ENCODE measurements at places on chromosomes 7 and 10.

GRCh38 chr10:83849150-83849549 lies 290.2 kb upstream of the GHITM start:
- no peak overlapping the region for H3K4me3 ChIP-seq
- H3K27me3 ChIP-seq: peaks cover 1% of the 10 kb centered on the region
- no peak for DNase-seq
- H3K27ac ChIP-seq: no peak overlapping the region

GRCh38 chr7:97064972-97065587 lies 40.4 kb upstream of the DLX5 start:
- no peaks in the 10 kb centered on the region for H3K4me1 ChIP-seq
- no peaks in the 10 kb centered on the region for H3K36me3 ChIP-seq
- peaks cover 1% of the 10 kb centered on the region for H3K27me3 ChIP-seq
- no peak overlapping the region for H3K27ac ChIP-seq
- no peak overlapping the region for H3K4me3 ChIP-seq

GRCh38 chr10:131908151-131908550 lies 7.3 kb downstream of the PPP2R2D start:
- peak overlapping the region; percentile 37 for H3K27ac ChIP-seq
- H3K36me3 ChIP-seq: peaks cover 20% of the 10 kb centered on the region
- no peak for DNase-seq
- H3K27me3 ChIP-seq: peaks cover 6% of the 10 kb centered on the region

- no peak overlapping the region for H3K4me3 ChIP-seq
- peaks cover 2% of the 10 kb centered on the region for H3K27me3 ChIP-seq
- H3K27ac ChIP-seq: no peak overlapping the region
- H3K4me1 ChIP-seq: peaks cover 21% of the 10 kb centered on the region
These were observed 65.6 kb downstream of the PHYHIPL start for GRCh38 chr10:59242057-59242456.

DNA sequence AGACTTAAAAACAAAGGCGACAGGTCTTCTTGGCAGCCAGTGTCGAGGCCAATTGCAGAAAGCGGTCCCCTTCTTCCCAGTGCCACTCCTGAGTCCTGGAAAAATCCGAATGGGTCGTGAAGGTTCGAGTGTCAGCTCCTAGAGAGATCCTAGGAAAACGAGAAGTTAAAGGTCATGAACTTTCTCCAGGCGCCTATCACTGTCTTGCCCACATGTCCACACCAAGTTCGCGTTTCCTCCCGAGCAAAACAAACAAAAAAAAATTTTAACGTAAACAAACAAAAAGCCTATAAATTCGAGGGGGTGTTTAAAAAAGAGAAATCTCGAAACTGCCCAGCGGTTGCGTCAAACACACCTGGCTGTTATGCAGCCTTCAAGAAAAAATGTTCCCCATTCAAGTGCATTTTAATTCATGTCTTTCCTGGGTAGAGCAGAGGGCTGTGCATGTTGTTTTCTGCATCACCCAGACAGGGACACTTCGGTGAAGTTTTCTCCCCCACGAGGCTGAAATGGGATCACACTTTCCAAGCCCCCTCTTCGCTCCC lies 1.5 kb downstream of the ARHGAP21 start:
- DNase-seq: no peak
- peaks cover 5% of the 10 kb centered on the region for H3K36me3 ChIP-seq
- H3K27ac ChIP-seq: peak overlapping the region; percentile 90
- H3K4me1 ChIP-seq: peaks cover 21% of the 10 kb centered on the region
- peaks cover 3% of the 10 kb centered on the region for H3K27me3 ChIP-seq
- peak overlapping the region; percentile 92 for H3K4me3 ChIP-seq

DNA sequence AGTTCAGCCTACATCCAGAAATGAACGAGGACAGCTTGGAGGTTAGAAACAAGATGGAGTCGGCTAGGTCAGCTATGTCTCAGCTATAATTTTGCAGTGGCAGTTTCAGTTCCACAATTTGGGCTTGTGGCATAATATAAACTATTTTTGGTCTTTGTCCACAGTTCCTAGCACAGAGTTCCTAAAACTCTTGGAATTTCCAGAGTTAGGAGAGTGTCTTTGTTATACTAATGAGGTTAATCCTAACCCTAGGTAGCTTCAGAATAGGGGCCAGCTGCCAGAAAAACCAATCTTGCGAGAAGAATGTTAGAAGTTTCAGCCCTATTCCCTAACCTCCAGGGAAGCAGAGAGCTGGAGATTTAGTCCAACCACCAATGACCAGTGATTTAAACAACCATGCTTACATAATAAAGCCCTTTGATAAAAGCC lies 131.9 kb downstream of the AKR1D1 start:
- no peaks in the 10 kb centered on the region for H3K4me1 ChIP-seq
- H3K27me3 ChIP-seq: no peaks in the 10 kb centered on the region

DNA sequence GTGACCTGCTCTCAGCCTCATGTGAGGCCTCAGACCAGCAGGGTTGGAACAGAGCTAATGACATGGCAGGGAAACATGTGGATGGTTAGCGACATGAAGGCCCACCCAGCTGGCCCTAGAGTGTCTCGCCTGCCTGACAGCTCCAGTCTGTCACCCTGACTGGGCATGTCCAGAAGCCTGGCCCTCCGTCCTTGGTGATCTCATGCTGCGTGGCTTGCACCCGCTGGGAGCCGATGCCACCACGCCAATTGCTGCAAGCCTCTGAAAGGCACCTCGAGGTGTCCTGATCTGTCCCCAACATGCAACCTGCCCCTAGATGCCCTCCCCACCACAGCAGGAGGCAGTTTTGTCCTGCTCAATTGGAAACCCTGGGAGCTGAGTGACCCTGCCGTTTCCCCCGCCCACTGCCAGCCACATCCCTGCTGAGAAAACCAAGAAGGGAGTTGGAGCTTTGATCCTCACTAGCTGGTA lies 27.8 kb upstream of the RET start:
- H3K4me1 ChIP-seq: peaks cover 4% of the 10 kb centered on the region
- peaks cover 7% of the 10 kb centered on the region for H3K27me3 ChIP-seq
- no peak for DNase-seq
- no peak overlapping the region for H3K4me3 ChIP-seq
- no peaks in the 10 kb centered on the region for H3K36me3 ChIP-seq

- no peak overlapping the region for H3K27ac ChIP-seq
- DNase-seq: no peak
- H3K27me3 ChIP-seq: peaks cover 2% of the 10 kb centered on the region
- H3K36me3 ChIP-seq: no peaks in the 10 kb centered on the region
- H3K4me3 ChIP-seq: no peak overlapping the region
These were observed 7.9 kb downstream of the RPA3 start for GRCh38 chr7:7710469-7710868.

- peaks cover 5% of the 10 kb centered on the region for H3K36me3 ChIP-seq
- no peak overlapping the region for H3K27ac ChIP-seq
- no peak for DNase-seq
- peaks cover 10% of the 10 kb centered on the region for H3K27me3 ChIP-seq
These were observed 7.3 kb downstream of the LFNG start for GRCh38 chr7:2526659-2527504.

- no peaks in the 10 kb centered on the region for H3K36me3 ChIP-seq
- H3K27me3 ChIP-seq: peaks cover 4% of the 10 kb centered on the region
- no peak overlapping the region for H3K4me3 ChIP-seq
These were observed 68.6 kb downstream of the JAZF1 start for GRCh38 chr7:28112012-28112411.

- H3K36me3 ChIP-seq: no peaks in the 10 kb centered on the region
- no peak overlapping the region for H3K27ac ChIP-seq
- H3K27me3 ChIP-seq: no peaks in the 10 kb centered on the region
- DNase-seq: no peak
- H3K4me3 ChIP-seq: no peak overlapping the region
These were observed 500.4 kb downstream of the GFRA1 start for GRCh38 chr10:115772606-115773005.

DNA sequence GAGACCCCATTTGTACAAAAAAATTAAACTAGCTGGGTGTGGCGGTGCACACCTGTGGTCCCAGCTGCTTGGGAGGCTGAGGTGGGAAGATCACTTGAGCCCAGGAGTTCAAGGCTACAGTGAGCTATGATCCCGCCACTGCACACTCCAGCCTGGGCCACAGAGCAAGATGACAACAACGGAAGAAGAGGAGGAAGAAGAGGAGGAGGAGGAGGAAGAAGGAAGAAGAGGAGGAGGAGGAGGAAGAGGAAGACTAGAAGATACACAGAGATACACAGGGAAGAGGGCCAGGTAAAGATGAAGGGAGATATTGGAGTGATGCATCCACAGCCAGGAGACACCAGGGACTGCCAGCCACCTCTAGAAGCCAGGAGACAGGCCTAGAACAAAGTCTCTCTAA lies 75.7 kb upstream of the PTER start:
- peaks cover 4% of the 10 kb centered on the region for H3K27me3 ChIP-seq
- no peak for DNase-seq

DNA sequence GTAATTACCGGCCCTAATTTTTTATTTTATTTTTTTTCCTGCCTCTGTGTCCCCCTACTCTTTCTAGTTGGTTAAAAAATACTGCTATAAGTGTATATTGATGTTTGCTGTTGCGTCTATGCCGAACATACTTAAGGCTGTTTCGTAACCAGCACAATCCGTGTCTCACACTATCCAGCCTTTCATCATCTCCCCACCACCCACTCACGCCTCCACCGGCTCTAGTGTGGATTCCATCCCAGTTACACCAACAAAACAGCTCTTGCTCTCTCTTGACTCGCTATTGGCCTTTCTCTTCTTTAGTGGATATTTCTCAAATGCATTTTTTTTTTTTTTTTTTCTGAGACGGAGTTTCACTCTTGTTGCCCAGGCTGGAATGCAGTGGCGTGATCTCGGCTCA lies 70.1 kb upstream of the CAMK1D start:
- peaks cover 2% of the 10 kb centered on the region for H3K27me3 ChIP-seq
- no peaks in the 10 kb centered on the region for H3K36me3 ChIP-seq
- DNase-seq: no peak

- peak overlapping the region; percentile 10 for H3K4me3 ChIP-seq
- no peak for DNase-seq
- H3K36me3 ChIP-seq: peaks cover 27% of the 10 kb centered on the region
- peak overlapping the region; percentile 19 for H3K27ac ChIP-seq
These were observed 19.9 kb downstream of the WAC start for GRCh38 chr10:28552775-28553174.

DNA sequence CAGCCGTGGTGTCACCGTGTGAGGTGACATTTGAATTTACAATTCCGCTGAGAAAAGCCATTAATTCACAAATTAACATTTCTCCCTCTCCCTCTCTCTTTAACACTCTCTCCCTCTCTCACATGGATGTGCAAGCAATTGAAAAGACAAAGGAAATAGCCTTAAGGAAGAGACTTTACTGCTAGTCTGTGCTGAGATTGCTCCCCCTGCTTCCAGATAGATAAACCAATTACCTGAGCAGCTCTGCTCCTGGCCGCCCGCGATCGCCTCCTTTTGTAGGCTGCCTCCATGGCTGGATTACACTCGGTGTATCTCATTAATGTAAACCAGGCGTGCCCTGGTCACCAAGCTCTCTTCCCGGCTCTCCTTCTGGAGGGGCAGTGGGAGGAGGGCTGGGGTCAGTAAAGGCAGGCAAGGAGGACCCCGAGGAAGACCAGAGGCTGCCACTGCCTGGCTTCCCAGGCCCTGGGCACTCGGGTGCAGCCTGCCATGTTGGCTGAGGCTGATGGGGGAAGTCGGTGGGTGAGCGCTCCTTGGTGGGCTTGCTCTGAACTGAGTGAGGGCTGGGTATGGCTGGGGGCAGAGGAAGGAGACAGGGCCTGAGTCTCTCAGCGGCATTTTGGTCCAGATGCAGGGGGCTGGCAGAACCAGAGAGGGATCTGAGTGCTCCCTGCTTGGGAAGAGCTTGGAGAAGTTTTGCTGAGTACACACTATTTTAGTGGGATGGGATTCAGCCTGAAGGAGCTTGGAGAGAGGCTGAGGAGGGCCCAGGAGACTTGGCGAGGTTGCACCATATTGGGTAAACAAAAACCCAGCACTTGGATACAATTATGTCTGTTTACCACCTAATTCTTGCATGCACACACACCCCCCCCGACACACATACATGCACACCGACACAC lies 42.9 kb downstream of the PAX2 start:
- no peak overlapping the region for H3K27ac ChIP-seq
- no peak for DNase-seq
- peak overlapping the region; percentile 13 for H3K4me3 ChIP-seq
- peaks cover 41% of the 10 kb centered on the region for H3K4me1 ChIP-seq
- peaks cover 5% of the 10 kb centered on the region for H3K27me3 ChIP-seq
- H3K36me3 ChIP-seq: peaks cover 7% of the 10 kb centered on the region

- H3K36me3 ChIP-seq: no peaks in the 10 kb centered on the region
- no peaks in the 10 kb centered on the region for H3K4me1 ChIP-seq
- no peak overlapping the region for H3K4me3 ChIP-seq
- H3K27me3 ChIP-seq: no peaks in the 10 kb centered on the region
- no peak overlapping the region for H3K27ac ChIP-seq
- peak; percentile 51 for DNase-seq
These were observed 8.0 kb upstream of the ZNRF2 start for GRCh38 chr7:30276203-30276900.

GRCh38 chr7:74462707-74463100 lies 9.0 kb downstream of the GTF2IRD1 start:
- no peak overlapping the region for H3K4me3 ChIP-seq
- peaks cover 2% of the 10 kb centered on the region for H3K27me3 ChIP-seq
- H3K27ac ChIP-seq: no peak overlapping the region
- no peaks in the 10 kb centered on the region for H3K4me1 ChIP-seq
- peaks cover 3% of the 10 kb centered on the region for H3K36me3 ChIP-seq

DNA sequence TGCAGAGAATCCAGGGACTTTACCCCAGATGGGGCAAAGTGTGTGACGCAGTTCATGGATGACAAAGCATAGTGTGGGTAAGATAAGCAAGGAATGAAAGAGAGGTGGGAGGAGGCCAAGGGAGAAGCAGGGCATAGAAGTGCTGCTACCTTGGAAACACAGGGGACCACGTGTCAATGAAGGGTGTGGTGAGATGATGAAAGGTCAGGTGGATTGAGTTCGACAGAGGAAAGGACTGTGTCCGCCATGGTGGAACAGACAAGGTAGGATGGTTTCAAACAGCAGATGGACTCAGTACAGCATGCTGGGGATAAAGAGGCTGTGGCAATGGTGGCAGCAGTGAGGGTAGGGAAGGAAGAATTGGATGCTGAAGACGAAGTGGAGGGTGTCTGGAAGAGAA lies 32.7 kb downstream of the MEST start:
- H3K27ac ChIP-seq: no peak overlapping the region
- no peak overlapping the region for H3K4me3 ChIP-seq
- peaks cover 10% of the 10 kb centered on the region for H3K36me3 ChIP-seq

DNA sequence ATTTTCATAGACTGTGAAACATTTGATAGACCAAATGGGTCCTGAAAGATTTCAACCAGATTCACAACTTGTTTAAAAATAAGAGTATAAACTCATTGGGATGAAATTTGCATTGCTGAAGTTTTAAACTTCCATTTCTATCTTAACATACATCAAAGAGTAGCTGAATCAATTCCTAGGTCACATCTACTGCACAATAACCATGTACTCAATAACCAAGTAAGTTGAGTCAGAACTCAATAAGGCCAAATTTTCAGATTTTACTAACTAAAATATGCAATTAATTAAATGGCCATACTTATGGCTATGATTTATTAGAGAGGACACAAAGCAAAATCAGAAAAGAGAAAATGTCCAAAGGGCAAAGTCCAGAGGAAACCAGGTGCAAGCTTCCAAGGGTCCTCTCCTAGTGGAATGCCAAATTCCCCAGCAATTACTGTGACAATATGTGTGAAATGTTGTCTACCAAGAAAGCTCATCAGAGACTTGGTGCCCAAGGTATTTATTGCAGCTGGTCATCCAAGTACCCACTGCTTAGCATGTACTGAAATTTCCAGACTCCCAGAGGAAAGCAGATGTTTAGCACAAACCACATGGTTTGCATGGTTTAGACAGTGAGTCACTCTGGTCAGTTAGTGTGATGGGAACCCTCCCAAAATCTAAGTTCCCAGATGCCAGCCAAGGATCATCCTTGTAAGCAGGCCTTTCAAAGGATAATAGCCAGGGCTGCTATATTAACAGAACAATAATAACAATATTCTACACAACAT lies 238.9 kb downstream of the IPMK start:
- H3K27ac ChIP-seq: no peak overlapping the region
- no peaks in the 10 kb centered on the region for H3K4me1 ChIP-seq
- H3K4me3 ChIP-seq: no peak overlapping the region
- H3K36me3 ChIP-seq: no peaks in the 10 kb centered on the region
- DNase-seq: no peak
- no peaks in the 10 kb centered on the region for H3K27me3 ChIP-seq

Data from endothelial cell (in vitro differentiated cells).